Progenitor cell of endocrine pancreas (in vitro differentiated cells): ENCODE measurements at places on chromosomes 11 and 22. TPM values are rescaled to one million over a fixed set of nuclear protein-coding genes. Genes with fewer than 3 reads are reported as not detected.

DNA sequence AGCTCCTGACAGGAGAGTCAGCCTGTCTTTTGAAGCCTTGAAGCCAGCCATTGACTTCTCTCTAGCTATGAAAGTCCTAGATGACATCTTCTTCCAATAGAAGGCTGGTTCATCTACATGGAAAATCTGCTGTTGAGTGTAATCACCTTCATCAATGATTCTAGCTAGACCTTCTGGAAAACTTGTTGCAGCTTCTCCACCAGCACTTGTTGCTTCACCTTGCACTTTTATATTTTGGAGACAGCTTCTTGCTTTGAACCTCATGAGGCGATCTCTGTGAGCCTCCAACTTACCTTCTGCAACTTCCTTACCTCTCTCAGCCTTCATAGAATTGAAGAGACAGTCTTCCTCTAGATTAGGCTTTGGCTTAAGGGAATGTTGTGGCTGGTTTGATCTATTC, 58.3 kb downstream of the MYO7A start:
- H3K4me1 ChIP-seq, result no peaks in the 10 kb centered on the region
- DNase-seq, result no peak
- no peak overlapping the region for H3K27ac ChIP-seq
- H3K36me3 ChIP-seq, result no peaks in the 10 kb centered on the region
- H3K27me3 ChIP-seq, result no peaks in the 10 kb centered on the region

- H3K36me3 ChIP-seq, result no peaks in the 10 kb centered on the region
- H3K27ac ChIP-seq, result no peak overlapping the region
- no peak overlapping the region for H3K4me3 ChIP-seq
These were observed 55.7 kb upstream of the CLDN5 start for GRCh38 chr22:19579880-19580279.

GRCh38 chr11:2198621-2199365, 27.2 kb upstream of the TH start:
- peaks cover 25% of the 10 kb centered on the region for H3K27me3 ChIP-seq
- H3K36me3 ChIP-seq, result no peaks in the 10 kb centered on the region
- no peak for DNase-seq
- H3K4me3 ChIP-seq, result no peak overlapping the region
- H3K27ac ChIP-seq, result no peak overlapping the region

PRAME gene
- not detected in 2 replicates for total RNA-seq
